ENCODE measurements at places on chromosomes 11 and 22. TPM values are rescaled to one million over a fixed set of nuclear protein-coding genes. Genes with fewer than 3 reads are reported as not detected.

Gene LTO1
- total RNA-seq: 17.1 TPM

Gene CCDC116
- not detected for total RNA-seq

Gene MS4A6A
- 2.4 TPM for total RNA-seq

Gene RASSF7
- 2.0 TPM for total RNA-seq

Gene MOV10L1
- 3.3 TPM for total RNA-seq

Gene DCPS
- total RNA-seq: 2.9 TPM

Gene OR51E2
- total RNA-seq: under 0.01 TPM

Gene MMP1
- not detected for total RNA-seq

Gene THOC5
- 33.0 TPM for total RNA-seq

Gene PKP3
- total RNA-seq: not detected

Gene OR51B2
- 0.41 TPM for total RNA-seq

Gene TRIM66
- 2.9 TPM for total RNA-seq

Gene SIRT3
- total RNA-seq: 12.6 TPM

Gene NRGN
- total RNA-seq: 2.9 TPM

Gene MRGPRX4
- total RNA-seq: not detected

Gene WNT11
- total RNA-seq: 5.7 TPM

Gene GVQW3
- 16.3 TPM for total RNA-seq

Gene SYNGR1
- total RNA-seq: 50.1 TPM

Gene OR8J3
- not detected for total RNA-seq

Gene APOL4
- total RNA-seq: 7.7 TPM

Gene PHLDA2
- not detected for total RNA-seq

Gene RIC3
- total RNA-seq: 42.4 TPM

Gene PHOX2A
- not detected for total RNA-seq

Gene YPEL1
- 104 TPM for total RNA-seq

Gene KCNJ11
- total RNA-seq: 11.0 TPM

Gene CRYBA4
- total RNA-seq: not detected

Gene ALKBH8
- total RNA-seq: 16.7 TPM

Gene OR56A1
- under 0.01 TPM for total RNA-seq

Gene FOSL1
- not detected for total RNA-seq

Gene MS4A15
- total RNA-seq: not detected

Gene F2
- not detected for total RNA-seq
